ENCODE measurements at places on chromosomes 4 and X.

DNA sequence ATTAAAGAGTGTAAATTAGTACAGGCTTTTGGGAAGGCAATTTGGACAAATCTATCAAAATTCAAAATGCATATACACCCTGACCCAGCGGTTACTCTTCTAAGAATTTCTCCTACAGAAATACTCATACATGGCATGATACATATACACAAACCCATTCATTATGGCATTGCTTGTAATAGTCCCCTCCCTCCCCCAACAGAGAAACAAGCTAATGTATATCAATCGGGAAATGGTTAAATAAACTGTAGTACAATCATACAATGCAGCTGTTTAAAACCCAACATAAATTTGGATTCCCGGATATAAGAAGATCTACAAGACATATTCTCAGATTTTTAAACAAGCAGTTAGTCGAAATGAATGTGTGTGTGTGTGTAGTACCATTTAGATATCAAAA, 808 bp downstream of the HUWE1 start:
- no peak for DNase-seq

DNA sequence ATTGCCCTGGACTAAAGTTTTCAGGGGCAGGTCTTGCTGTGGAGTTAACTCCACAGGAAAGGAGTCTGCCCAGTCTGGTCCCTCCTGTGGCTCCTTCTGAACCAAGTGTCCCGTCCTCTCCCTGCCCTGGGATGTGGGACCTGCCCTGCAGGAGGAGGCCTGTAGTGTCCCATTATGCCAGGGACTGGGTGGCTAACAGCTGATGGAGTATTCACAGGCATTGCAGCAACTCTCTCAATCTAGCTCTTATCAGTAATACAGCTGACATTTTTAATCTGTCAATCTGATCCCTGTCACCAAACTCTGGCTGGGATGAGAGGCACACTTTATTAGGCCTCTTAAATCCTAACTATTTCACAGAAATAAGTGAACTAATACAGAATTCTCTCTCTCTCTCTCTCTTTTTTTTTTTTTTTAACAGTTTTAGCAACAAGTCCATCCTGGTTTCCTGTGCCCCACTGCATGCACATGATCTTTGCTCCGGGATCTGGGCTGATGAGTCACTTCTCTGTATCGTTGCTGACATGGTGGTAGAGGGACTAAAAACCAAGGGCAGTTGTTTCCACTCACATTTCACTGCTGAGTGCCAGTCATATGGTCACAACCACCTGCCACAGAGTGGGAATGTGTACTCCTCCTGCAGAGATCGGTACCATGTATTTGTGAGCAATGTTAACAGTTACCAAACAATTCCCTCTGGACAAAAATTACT, 39.1 kb downstream of the HAND2 start:
- no peak for DNase-seq

- no peak for DNase-seq
Observed at GRCh38 chr4:4574052-4574451, 32.2 kb upstream of the STX18 start.

GRCh38 chr4:75011131-75011795, 78.3 kb downstream of the PARM1 start:
- no peak for DNase-seq

- DNase-seq: no peak
Observed at GRCh38 chr4:162347156-162347841, 183.5 kb upstream of the FSTL5 start.
